ENCODE measurements at places on chromosomes 3 and 15. TPM values are rescaled to one million over a fixed set of nuclear protein-coding genes. Genes with fewer than 3 reads are reported as not detected.

Gene DYNC1LI1
- total RNA-seq: 35.4 TPM

Gene LRRC49
- 2.1 TPM for total RNA-seq

Gene UBR1
- total RNA-seq: 22.3 TPM

Gene GANC
- total RNA-seq: 11.8 TPM

Gene CTDSPL
- total RNA-seq: 56.5 TPM

Gene MCF2L2
- 4.6 TPM for total RNA-seq
